Activated CD8-positive, alpha-beta memory T cell treated with anti-CD3 and anti-CD28 coated beads, Interleukin-2, amount 50 U/mL, for 48 hours (primary cell): ENCODE measurements at places on chromosomes 12 and 14.

DNA sequence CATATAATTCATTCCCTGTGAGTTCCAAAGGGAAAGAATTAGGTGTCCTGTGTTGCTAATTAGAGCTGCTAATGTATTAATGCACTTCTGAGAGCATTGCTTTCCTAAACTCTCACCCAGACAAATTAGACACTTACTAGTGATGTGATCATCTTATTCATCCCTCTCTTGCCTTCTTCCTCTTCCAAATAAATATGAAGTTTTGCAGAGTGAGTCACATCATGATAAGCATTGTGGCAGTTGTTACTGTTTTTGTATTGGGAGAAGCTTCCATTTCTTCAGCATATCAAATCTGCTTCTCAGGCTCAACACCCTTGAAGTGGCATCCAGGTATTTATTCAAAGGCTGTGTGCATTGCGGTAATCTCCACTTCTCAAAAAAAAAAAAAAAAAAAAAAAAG, 37.3 kb upstream of the E2F7 start:
- DNase-seq = no peak

DNA sequence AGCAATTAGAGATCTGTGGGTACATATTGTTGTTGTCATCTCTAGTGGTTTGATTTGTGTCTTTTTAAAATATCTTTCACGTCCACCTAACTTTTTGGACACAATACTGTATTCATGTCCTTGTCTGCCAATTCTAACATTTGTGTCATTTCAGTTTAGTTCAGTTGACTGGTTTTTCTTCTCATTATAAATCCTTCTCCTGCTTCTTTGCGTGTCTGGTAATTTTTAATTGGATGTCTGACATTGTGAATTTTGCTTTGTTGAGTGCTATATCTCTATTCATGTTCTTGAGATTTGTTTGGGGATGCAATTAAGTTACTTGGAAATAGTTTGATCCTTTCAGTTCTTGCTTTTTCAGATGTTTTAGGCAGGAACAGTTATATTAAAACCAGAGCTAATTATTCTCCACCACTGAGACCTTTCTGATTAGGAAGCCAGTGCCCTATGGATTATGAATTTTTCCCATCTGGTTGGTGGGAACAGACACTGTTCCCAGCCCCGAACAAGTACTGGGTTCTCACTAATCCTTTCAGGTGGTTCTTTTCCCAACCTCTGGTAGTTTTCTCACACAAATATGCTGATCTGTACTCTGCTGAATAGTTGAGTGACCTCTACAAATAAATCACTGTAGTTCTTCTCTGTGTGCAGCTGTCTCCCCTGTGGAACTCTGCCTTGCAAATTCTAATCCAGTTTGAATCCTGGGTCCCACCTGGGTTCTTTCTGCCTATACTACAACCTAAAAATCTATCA, 91.1 kb upstream of the DYNC1H1 start:
- no peak for DNase-seq

GRCh38 chr12:5026342-5026938, 17.2 kb upstream of the KCNA5 start:
- no peak for DNase-seq

GRCh38 chr14:92677087-92677668, 71.2 kb downstream of the LGMN start:
- peak; percentile 84 for DNase-seq

DNA sequence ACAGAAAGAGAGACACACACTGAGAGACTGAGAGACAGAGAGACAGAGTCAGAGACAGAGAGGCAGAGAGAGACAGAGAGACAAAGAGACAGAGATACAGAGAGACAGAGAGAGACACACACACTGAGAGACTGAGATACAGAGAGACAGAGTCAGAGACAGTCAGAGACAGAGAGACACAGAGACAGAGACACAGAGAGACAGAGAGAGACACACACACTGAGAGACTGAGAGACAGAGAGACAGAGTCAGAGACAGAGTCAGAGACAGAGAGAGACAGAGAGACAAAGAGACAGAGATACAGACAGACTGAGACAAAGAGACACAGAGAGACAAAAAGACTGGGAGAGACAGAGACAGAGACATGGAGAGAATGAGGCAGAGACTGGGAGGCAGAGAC, 90.0 kb downstream of the GALNT9 start:
- DNase-seq = no peak

- no peak for DNase-seq
Observed at GRCh38 chr12:104342635-104343249, 39.2 kb downstream of the EID3 start.

DNA sequence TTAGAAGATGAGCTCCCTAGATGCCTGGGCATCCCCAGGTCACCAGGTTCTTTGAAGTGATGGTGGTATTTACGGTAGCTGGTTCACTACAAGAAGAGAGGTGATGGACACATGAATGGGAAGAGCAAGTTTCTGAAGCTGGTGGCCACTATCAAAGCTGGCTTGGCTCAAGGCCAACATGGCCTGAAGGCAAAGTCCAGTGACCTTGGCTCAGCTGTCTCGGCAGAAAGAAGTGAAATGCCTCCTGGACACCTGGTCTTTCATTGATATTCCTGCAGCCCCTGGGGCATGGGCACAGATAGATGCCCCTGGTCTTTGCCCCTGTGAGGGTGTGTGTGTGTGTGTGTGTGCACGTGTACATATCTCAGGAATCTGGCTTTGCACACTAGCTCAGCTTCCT, 441.8 kb upstream of the TMPO start:
- no peak for DNase-seq

DNA sequence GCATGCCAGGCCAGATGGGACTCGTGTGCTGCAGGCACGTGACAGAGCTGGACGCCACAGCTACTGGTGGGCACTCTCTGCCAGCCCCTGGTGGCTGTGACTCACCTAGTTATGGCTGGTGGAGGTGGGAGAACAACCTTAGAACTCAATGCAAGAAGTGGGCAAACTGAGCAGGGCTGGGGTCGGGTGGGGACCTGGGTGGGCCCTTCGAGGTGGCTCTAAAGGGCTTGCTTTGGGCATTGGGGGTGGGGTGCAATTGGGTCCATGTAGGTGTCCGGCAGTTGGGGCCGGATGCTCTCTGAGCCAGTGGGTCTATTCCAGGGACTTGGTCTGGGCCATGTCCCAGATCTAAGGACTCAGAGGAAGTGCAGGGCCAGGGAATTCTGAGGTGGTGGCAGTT, 5.1 kb upstream of the SERPINA12 start:
- no peak for DNase-seq

GRCh38 chr12:132133952-132134652, 10.0 kb downstream of the DDX51 start:
- DNase-seq = no peak

GRCh38 chr12:3662521-3662921, 90.4 kb downstream of the CRACR2A start:
- no peak for DNase-seq

GRCh38 chr12:127267128-127267527, 999.8 kb upstream of the TMEM132C start:
- no peak for DNase-seq

GRCh38 chr12:132447327-132447720, 42.6 kb upstream of the FBRSL1 start:
- DNase-seq = no peak

DNA sequence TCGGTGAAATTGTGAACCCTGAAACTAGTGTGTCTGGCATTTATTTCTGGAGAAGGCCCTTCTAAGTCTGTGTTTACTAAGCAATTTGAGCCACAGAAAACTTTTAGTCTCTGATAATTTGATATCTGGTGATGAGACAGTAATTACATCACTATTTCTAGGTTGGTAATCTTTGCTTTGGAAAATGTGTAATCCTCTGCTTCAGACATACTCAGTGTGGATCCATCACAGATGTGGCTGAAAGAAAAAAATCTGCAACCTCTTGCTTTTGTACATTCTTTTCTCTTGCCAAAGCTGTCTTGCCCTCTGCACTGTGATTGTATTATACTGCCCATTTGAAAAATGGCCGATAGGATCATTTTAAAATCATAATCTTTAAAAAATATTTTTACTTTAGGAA, 78.1 kb downstream of the PELI2 start:
- DNase-seq = no peak

DNA sequence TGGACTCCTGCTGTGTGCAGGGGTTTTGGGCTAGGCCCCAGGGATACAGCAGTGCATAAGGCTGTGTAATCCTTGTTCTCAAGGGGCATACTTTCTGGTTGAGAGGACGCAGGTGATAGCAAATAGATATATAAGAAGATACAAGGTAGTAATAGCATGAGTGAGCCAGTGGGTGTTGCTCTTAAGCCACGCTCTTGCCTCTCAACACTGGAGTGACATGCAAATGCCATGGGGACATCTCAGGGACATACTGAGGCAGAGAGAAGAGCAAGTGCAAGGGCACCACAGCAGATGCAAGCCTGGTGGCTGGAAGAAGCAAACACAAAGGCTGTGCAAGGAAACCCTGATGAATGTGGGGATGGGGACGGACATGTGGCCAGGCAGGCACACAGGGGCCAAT, 223.3 kb downstream of the CHST11 start:
- no peak for DNase-seq

DNA sequence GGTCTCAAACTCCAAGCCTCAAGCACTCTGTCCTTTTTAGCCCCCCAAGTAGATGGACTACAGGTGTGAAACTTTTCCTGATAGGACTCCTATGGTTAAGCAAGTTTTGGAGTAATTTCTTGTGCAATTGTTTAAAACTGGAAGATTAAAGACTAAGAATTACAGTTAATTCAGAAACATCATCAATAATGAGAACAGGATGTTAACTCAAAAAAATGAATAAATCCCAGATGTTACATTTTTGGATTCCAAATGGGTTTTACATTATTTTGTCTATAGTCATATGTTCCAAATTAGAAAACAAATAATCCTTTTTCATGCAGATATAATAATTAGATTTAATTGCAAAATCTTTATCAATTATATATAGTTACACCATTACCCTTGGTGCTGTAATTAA, 24.4 kb upstream of the KITLG start:
- DNase-seq = no peak

DNA sequence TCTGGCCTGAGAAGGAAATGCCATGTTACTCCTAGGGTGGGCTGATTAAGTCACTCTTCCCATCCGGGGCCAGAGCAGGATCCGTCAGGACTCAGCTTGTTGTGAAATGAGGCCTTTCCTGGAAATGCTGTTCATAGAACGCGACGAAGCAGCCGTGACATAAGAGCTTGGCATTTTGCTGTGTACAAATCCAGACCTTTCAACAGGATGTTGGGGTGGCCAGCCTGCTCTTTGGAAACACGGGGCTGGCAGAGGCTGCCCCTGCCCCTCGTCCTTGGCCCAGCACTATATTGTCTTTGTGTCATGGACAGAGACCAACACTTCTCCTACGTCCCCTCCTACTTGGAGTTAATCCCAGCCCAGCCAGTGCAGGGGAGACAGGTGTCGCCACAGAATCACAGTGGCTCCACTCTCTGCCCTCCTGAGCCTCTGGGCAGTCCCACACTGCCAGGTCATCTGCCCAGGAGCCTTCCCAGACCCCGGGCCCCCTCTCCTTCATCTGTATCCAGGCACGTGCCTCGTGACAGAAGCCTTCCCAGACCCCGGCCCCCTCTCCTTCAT, 18.6 kb upstream of the EIF5 start:
- DNase-seq = no peak

GRCh38 chr12:3959799-3960560, 86.8 kb upstream of the PARP11 start:
- no peak for DNase-seq

DNA sequence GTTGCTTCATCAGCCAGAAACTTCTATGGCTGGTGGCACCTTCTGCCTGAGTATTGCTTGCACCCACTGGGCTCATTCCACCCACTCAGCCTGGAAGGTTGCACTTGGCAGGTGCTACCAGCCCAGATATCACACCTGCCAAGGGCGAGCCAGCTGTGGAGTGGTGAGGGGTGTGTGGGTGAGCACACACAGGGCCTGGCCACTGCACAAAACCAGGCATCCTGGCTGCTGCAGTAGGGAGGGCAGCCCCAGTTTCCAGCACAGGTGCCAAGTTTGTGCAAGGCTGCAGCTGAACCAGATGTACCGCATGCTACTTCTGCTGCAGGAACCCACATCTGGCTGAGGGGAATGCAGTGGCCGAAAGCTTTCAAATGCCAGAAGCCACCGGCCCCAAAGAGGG, 1147.8 kb downstream of the FSCB start:
- no peak for DNase-seq

GRCh38 chr12:57214398-57214781, 2.2 kb upstream of the NXPH4 start:
- peak; percentile 83 for DNase-seq

DNA sequence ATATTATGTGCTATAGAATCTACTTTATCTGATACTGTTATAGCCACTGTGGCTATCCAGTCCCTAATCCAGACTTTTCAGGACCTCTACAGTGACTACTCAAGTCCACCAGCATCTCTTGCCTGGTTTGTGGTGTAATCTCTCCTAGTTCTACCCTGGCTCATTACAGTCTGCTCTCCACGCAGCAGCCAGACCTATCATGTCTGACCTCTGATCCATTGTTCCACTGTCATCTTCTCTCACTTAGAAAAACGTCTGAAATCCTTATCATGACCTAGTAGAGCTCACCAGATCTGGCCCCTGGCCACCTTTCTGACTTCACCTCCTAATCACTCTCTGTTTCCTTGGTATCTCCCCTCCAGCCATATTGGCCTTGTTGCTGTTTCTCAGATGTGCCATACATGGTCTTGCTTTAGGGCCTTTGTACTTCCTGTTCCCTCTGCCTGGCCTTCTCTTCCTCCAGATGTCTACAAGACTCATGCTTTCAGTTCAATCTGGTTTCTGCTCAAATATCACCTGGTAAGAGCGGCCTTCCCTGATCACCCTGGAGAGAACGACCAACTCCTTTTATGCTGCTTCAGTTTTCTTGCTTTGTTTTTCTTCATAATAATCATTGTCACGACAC, 475.5 kb downstream of the AACS start:
- no peak for DNase-seq

GRCh38 chr12:26188641-26189040, 6.7 kb upstream of the SSPN start:
- DNase-seq = no peak

- DNase-seq = no peak
Observed at GRCh38 chr12:8911606-8912268, 2.6 kb upstream of the PHC1 start.
